ENCODE measurements at places on chromosomes 6 and 20.

- DNase-seq: no peak
Measured at GRCh38 chr6:126628125-126628524, 288.2 kb downstream of the CENPW start.

GRCh38 chr6:109299776-109300564 lies 82.3 kb downstream of the CD164 start:
- no peak for DNase-seq

DNA sequence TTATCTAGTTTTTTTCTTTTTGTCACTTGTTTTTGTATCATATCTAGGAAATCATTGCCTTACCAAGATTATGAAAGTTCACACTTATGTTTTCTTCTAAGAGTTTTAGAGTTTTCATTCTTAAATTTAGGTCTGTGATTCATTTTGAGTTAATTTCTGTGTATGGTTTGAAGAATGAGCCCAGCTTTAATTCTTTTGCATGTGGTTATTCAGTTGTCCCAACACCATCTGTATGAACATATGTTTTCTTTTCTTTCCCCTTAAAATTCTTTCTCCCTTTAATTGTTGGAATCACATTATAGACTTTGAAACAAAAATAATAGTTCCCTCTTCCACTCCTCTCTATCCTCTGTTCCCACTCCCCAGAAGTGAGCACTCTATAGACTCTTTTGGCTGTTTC lies 85.4 kb downstream of the SLX4IP start:
- DNase-seq: no peak

DNA sequence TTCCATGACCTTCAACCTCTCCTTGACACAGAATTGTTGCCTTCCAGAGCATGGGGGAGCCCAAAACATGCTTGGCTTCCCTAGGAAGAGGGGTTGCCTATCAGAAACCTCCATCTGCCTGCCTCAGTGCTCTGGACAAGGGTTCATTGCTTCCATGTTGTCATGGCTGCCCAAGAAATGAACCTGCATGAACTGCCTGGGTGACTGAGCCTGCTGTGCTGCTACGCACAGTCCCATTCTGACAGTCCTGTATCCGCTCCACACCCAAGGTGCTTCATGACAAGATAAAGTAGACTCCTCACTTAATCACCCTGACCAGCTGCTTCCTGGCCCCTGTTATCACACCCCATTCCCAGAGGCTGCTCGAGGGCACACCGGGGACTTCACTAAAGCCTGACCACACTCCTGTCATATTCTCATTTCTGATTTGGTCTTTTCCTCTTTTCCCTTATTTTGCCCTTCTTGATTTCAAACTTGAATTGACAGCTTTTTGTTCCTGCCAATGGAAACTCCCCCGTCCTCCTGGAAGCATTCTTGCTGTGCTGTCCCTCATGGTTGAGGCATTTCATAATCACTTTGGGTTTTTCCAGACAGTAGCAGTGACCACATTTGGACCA lies 31.9 kb downstream of the GMPR start:
- no peak for DNase-seq

DNA sequence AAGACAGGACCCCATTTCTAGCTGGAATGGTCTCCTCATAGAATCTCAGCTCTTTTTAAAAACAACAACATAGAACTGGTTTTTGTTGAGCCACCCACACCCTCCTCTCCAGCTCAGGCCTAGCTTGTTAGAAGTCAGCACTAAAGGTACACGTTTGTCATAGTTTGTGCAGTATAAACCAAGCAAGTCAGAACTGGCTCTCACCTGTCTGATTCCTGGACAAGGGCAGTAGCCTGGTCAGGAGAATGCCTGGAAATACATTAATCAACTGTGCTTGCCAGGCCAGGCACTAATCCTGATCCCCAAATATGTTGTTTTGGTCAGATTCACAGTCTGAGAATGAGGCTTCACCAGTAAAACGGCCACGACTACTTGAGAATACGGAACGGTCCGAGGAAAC lies 296.7 kb downstream of the ZFAND3 start:
- DNase-seq: no peak

All from stimulated activated CD8-positive, alpha-beta memory T cell treated with anti-CD3 and anti-CD28 coated beads, Interleukin-7, amount 100 ng/mL, for 48 hours (primary cell).